A549 (cell line): ENCODE measurements at places on chromosomes 5 and 9.

DNA sequence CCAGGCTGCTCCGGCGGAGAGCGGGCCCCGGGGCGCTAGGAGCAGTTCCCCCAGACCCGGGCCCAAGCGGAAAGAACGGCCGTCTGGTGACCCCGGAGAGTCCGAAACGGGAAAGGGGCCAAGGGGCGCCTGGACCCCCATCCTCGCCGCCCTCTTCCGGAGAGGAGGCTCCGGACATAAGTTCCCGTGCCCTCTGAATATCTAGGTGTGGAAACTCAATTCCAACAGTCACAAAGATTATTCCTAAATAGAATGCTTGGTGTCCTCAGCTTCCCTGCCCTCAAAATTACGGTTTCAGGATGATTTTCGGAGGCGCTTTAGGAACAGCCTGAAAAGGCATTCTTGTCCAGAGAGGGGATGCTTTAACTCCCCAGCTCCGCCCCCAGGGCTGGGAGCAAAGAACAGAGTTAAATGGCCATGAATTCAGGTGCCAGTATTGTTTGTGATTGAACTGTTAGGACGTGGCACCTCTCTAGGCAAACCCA is 681 bp upstream of the LHFPL2 start:
- DNase-seq = peak; percentile 36

DNA sequence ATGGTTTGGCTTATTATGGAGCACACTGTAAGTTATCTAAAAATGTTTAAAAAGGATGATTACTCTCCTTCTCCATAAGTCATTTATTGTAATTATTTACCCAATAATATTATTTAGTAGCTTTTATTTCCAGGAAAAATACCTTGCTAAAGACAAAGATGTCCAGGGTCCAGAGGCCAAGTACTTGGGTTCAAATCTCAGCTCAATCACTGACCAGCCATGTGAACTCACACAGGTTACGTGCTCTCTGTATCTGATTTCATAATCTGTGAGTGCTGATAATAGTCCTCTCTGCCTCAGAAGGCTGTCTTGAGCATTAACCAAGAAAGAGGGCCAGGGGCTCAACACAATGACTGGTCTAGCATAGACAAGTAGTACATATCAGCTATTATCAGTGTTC is 27.0 kb downstream of the ALDH1A1 start:
- DNase-seq = no peak

DNA sequence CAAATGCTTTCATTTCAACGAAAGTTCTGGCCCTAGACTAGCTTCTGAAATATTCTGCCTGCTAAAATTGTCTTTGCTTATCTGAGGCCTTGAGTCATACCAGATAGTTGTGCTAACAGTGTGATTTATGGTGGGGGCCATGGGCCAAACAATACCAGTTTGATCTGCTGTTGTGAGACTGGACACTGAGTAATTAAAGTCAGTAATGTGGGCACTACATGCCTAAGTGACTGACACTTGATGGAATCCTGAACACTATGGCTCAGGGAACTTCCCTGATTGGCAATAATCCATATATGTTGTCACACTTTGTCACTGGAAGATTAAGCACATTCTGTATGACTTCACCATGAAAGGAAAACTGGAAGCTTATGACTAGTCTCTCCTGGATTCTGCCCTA is 127.6 kb upstream of the CYLC2 start:
- no peak for DNase-seq

DNA sequence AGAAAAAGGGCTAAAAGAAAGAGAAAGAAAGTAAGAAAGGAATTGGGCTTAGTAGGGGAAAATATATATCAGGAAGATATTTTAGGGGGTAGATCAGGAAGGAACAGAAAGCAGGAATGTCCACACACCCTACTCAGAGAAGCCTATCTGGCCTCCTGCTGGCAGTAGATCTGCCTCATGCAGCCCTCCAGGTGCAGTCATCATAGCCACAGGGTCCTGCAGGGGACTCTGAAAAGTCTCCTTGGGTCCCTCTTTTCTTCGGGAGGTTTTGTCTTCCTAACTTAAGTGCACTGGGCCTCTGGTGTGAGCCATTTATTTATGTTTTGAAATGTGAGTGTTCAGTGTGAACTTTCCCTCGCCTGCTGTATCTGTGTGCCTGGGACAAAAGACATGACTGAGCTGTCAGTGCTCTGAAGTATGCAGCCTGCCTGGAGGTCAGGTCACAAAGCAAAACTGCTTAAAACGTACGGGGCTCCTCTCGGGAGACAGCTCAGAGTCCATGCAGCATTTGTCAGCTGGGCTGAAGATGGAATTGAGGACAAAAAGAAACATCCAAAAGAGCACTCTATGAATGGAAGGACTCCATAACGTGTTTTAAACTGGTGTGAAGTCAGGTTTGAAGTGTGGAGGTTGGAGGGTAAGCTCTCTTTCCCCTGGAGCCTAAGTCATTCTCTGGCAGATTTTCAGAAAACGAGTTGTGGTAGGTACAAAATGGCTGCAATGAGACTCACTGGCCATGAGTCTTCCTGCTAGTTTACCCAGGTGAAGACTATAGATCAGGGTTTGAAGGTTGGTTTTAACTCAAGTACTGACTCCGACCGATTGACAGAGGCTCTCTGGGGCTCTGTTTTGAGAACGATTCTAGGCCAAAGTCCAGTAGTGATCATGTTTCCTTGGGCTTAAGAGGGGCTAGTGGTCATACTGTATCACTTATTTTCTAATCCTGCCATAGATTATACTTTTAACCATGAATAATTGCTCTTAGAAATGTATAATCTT is 151.8 kb upstream of the GDNF start:
- no peak for DNase-seq

- no peak for DNase-seq
Measured at GRCh38 chr9:79630521-79631403, 59.0 kb downstream of the TLE4 start.

GRCh38 chr5:31598640-31599611 is 40.0 kb upstream of the PDZD2 start:
- DNase-seq = no peak

GRCh38 chr9:136645903-136646754 is 16.6 kb upstream of the EGFL7 start:
- no peak for DNase-seq
